ENCODE measurements at places on chromosomes 3 and 15.

GRCh38 chr3:87047852-87048251, 56.9 kb upstream of the VGLL3 start:
- DNase-seq: no peak

GRCh38 chr15:91790836-91791235, 62.7 kb upstream of the SLCO3A1 start:
- no peak for DNase-seq

GRCh38 chr15:91380114-91380513, 280.1 kb downstream of the SV2B start:
- no peak for DNase-seq

DNA sequence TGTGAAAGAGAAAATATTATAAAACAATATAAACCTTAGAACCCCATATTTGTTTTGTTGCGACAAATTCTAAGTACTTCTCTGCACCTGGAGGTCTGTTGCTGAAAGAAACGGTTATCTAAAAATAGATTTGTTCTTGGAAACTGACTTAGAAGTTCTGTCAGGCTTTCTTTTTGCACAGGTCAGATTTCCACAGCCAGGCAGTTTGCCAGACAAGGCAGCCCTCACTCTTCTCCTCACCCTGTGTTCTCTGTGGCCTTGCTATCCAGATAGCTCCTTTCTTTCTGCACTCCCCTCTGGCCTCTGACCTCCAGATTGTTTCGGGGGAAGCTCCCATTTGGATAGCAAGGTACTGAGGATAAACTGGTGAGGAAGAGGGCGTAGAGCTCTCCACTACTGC, 413.3 kb upstream of the ONECUT1 start:
- peak; percentile 11 for DNase-seq

- DNase-seq: no peak
Measured at GRCh38 chr3:110391042-110391441, 680.6 kb upstream of the NECTIN3 start.

DNA sequence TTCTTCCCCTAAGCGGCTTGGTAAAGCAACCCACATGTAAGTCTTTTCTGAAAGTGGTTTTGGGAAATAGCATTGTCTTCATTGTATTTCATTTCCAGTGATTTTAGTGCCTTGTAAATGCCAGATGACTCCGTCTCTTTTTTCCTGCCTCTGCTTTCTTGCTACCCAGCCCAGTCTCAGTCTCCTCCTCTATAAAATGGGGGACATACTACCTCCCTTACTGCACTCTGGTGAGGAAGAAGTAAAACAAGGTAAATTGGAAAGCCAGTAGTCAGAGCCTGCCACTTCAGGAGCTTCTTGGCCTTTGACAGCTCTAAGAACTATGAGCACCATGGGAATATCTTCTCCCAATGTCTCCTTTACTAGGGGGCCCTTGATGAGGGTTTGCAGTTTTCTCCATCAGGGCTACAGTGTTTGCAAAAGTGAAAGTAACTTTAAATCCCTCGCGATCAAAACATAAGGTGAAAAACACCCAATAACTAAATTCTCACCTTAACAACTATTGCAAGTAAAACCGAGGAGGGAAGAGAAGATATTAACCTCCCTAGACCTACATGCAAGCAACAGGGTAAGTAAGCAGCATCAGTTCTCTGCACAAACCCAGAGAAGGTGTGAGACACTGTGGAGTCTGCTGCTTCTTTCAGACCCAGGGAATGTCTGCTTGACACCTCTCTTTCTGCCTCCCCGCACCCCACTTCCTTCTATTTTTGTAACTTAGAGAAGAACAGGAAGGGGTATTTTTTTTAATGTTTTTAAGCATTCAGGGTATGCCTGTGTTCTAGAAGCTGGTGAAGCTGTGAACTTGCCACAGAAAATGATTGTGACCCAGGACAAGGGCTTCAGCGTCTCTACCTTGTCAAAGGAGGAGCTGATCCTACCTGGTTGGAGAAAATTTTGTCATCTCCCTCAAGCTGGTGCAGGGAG, 159.1 kb upstream of the EOMES start:
- DNase-seq: peak; percentile 15

DNA sequence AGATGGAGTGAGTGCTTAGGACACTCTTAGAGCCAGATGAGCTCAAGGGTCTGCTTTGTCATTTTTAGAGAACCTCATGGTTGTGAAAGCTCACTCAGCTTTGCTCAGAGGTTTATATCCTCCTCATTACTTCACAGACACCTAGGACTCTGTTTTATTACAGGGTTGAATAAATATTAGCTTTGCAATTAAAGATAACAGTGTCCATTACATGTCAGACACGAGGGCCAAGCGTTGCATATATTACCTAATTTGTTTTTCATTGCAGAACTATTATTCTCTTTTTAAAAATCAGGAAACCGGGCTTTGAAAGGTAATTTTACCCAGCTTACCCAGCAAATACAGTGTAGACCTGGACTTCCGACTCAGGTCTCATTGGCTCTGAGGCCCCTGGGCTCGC, 16.1 kb downstream of the MAP6D1 start:
- DNase-seq: no peak

DNA sequence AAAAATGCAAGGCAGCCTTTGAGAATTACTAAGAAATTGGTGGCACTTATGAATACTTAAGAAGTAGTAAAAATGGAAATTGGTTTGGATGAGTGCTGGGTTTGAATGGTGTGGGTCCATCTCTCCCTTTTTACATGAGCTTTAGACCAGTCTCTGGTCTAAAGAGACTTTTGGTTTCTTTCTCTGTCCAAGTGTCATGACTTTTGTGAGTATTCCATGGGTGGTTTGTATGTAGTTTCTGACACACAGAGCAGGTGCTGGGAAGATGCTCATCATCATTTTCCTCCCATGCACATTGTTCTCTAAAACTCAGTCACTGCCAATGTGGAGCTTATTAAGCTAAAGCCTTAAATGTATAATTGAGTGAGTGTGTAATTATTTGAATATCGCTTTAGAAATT, 63.5 kb downstream of the KAT2B start:
- DNase-seq: no peak

- DNase-seq: no peak
Measured at GRCh38 chr3:11908981-11909698, 62.5 kb upstream of the TAMM41 start.

- no peak for DNase-seq
Measured at GRCh38 chr3:189394599-189395121, 222.9 kb downstream of the TPRG1 start.

- no peak for DNase-seq
Measured at GRCh38 chr3:59567661-59568060, 517.8 kb upstream of the CFAP20DC start.

- DNase-seq: no peak
Measured at GRCh38 chr3:132788301-132788671, 66.1 kb upstream of the NPHP3 start.

- DNase-seq: no peak
Measured at GRCh38 chr3:63584681-63585080, 67.8 kb upstream of the SNTN start.

- no peak for DNase-seq
Measured at GRCh38 chr15:67803996-67804843, 21.1 kb upstream of the SKOR1 start.

DNA sequence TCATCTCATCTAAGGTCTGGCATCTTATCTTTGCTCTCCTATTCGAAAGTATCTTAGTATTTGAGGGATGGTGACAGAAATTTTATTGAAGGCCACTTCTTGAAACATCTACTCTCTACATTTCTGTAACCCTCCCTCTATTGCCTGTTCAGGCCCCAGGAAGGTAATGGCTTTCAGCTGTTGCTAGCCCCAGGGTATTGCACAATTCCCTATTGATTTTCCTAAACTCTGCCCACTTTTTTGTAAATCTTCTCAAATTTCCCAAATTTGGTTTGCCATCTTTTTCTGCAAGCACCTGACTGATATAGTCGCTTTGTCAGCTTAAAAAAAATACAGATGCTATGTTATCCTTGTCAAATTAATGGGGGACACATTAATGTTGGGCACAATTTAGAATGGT, 242.1 kb downstream of the RAP2B start:
- DNase-seq: no peak
